Stimulated activated CD8-positive, alpha-beta memory T cell treated with anti-CD3 and anti-CD28 coated beads, Interleukin-15, amount 100 ng/mL, for 48 hours (primary cell): ENCODE measurements at places on chromosomes 5 and 9.

DNA sequence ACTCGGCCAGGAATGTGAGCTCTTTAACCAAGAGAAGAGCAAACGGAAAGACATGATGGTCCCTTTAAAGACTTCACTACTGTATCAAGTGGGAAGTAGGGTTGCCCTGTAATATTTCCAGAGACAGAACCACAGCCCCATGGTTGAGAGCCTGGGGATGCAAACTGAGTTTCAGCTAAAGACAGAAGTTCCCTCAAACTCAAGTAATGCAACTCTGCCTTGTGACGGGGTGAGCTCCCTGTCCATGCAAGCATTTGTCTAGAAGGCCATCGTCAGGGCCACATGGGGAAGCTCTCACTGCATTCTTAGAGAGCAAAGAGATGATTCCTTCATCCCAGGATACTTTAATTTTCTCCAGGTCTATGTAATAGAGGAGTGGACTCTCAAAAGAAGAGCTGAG is 82.8 kb downstream of the INSYN2B start:
- DNase-seq = no peak

GRCh38 chr5:126917918-126918614 is 112.3 kb downstream of the MARCHF3 start:
- DNase-seq = no peak

DNA sequence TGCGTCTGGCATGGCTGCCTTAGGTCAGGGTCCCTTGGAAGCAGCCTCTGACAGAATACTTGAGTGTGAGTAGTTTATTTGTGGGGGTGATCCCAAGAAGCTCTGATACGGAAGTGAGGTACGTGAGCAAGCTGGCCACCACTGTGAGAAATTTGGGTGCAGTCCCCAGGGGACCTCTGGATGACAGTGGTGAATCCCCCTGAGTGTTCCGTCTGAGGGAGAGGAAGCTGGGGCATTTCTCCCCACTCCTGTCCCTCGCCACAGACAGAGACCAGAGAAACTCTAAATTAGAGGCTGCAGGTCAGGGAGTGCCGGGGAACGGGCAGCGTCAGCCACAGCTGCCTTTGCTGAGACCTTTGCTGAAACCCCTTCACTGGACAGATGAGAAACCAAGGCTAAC is 155.9 kb upstream of the COL5A1 start:
- DNase-seq = no peak

GRCh38 chr9:1946526-1947283 is 68.4 kb upstream of the SMARCA2 start:
- no peak for DNase-seq

GRCh38 chr5:134463991-134464760 is 52.5 kb upstream of the CDKN2AIPNL start:
- DNase-seq = no peak

DNA sequence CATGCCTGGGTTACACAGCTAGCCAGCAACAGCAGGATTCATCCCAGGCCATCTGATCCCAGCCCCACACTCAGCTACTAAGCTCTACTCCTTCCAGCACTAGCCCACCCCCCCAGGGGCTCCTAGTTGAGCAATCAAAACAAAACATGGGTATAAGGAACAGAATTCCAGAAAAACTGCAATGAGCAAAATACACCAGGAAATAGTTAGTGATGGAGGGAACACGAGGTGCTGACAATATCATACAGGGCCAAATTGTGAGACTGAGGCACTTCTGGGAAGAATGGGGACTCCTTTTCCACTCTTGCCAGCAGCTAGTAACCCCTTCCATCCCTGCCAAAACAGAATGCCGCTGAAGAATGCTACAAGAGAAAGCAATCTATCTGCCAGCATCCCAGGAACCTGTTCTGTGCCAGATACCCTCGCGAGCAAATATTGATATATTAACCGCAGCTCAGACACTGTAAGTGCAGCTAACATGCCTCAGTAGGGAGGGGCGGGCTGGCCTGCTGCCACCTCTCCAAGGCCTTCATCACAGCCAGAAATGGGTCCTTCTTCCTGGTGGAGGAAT is 161.4 kb downstream of the SLIT3 start:
- DNase-seq = no peak

DNA sequence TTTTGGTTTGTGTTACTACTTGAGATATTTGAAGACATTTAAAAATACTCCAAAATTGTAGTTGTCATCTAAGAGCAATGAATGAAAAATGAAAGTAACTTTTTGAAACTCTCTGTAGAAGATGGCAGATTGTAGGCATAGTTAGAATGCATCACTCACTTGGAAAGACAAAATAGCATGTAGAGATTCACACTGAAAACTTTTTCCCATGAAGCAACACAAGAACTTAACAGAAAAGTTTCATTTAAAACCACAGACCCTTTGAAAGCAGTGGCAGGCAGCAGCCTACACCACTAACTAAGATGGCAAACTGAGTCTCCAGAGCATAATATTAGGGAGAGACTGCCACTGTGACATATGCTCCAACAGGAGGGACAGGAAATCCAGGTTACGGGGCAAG is 18.9 kb upstream of the FAM174A start:
- no peak for DNase-seq

- DNase-seq = no peak
These were observed 43.9 kb downstream of the CDK5RAP2 start for GRCh38 chr9:120536094-120536493.

DNA sequence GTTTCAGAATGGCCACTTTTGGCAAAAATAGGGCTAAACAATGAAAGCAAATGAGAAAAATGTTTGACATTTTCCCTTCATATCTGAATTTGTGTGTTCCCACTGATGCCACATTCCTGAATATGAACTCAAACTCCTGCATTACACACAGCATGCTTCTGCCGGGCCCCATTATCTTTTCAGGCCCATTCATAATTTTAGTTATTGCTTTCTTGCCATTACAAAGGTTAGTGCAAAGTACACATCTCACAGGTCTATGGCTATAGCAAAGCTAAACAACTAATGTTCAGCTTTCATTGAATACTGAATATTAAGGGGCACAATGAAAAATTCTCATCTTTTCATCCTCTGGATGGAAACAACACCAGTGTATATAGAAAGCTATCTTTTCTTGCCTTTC is 568.9 kb upstream of the ZNF608 start:
- no peak for DNase-seq

DNA sequence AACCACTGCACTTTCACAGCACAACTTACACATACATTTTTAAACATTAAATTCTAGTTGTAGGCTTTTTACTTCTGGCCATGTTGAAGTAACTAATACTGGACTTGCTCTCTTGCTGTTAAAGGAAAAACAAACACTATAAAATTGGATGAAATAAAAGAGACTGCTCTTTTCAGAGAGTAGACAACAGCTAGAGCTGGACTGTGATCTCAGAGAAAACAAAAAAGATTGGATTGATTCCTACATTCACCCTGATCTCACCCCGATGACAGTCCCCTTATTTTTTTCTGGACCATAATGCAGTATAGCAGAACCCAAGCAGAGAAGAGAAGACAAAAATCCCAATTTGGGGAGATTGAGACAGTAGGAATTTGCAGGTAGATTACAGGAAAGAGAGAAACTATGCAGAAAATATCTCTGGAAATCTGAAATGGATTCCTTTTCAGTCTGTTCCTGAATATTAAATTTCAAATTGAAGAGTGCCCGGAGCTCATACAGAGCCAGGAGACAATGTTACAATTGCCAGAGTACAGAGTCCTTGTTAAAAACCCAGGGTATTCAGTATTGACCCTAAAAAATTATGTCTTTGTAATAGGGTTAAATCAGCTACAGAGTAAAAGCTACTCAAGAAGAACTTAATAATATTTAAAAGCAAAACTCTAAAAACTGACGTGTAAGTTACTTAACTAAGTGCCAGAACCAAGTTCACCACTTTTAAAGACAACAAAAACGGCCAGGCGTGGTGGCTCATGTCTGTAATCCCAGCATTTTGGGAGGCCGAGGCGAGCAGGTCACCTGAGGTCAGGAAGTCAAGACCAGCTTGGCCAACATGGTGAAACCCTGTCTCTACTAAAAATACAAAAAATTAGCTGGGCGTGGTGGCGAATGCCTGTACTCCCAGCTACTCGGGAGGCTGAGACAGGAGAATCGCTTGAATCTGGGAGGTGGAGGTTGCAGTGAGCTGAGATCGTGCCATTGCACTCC is 208.6 kb downstream of the MPDZ start:
- no peak for DNase-seq

DNA sequence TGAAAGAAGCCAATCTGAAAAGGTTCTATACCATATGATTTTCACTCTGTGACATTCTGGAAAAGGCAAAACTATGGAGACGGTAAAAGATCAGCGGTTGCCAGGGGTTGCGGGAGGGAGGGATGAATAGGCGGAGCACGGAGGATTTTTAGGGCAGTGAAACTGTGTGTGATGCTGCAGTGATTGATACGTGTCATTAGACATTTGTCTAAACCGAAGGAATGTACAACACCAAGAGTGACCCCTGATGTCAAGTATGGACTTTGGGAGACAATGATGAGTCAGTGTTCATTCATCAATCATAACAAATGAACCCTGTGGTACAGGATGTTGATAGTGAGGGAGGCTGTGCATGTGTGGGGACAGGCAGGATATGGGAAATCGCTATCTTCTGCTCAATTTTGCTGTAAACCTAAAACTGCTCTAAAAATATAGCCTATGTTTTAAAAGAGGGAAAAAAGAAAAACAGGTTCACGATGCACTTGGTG is 34.4 kb downstream of the ERGIC1 start:
- DNase-seq = no peak

- DNase-seq = no peak
These were observed 438.7 kb downstream of the NTRK2 start for GRCh38 chr9:85108229-85108628.

- no peak for DNase-seq
These were observed 39.3 kb upstream of the CDH12 start for GRCh38 chr5:22892441-22892840.

DNA sequence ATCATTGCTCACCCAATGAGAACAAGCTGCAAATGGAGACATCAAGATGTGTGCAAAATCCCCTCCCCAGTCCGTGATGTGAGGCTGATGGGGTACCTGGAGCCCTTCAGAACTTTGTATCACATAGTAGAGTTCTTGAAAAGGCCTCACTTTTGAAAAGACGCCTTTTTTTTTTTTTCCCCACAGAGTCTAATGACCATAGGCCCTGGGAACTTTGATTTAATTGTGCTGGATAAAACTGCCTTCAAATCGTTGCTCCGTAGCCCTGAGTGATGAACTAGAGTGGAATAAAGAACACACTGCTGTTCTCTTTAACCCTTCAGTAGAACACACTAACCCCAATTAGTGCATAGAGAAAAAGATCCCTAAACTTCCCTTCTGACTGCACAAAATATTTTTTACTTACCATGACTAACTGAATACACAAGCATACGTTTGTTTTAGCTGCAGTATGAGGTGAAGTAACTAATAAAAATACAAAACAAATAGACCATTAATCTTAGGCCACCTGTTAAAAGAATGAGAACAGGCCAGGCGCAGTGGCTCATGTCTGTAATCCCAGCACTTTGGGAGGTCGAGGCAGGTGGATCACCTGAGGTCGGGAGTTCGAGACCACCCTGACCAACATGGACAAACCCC is 15.1 kb downstream of the PSAT1 start:
- DNase-seq = no peak

DNA sequence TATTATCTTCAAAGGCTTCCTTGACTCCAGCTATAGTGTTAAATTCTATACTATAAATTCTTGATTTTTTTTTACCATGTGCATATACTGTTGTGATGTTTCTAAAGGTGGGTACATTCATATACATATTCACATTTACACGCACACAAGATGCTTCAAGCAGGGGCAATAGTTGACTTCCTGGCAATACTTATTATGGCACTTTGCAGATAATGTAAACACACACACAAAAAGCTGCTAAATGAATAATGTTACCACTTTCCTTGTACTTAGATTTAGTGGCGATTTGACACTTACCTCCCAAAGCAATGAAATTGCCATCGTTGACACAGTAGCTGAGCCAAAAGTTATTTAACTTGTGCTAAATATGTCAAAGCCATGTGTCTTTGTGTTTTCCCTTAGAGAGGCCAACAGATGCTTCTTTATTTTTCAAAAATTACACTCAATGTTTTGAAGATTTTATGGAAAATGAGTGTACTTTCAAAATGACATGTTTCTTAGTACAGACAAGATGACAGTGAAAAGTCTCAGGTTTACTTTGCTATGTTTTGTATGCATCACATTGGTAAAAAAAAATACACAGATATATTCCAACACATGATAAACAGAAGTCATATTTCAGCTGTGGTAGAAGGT is 12.2 kb upstream of the ERAP2 start:
- no peak for DNase-seq

DNA sequence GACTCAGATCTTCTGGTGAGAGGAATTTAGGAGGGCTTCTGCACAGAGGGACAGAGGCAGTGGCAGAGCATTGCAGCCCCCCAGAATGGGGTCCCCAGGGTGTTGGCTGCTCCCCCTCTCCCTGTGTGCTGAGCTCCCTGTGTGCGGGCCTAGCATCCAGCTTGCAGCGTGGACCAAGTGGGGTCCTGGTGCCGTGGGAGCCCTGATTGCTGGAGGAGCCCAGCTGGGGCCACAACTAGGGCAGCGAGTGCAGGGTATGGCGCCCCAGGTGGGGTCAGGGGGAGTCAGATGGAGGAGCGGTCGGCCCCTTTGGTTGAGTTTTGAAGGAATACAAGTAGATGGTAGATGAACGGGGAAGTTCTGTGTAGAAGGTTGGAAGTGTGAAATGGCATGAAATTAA is 66.7 kb downstream of the TRIO start:
- DNase-seq = no peak

- no peak for DNase-seq
These were observed 101.8 kb downstream of the CCDC192 start for GRCh38 chr5:127804886-127805426.

GRCh38 chr5:113115956-113116355 is 139.4 kb downstream of the DCP2 start:
- no peak for DNase-seq

- peak; percentile 62 for DNase-seq
These were observed 165.0 kb downstream of the SYK start for GRCh38 chr9:90966480-90967144.

DNA sequence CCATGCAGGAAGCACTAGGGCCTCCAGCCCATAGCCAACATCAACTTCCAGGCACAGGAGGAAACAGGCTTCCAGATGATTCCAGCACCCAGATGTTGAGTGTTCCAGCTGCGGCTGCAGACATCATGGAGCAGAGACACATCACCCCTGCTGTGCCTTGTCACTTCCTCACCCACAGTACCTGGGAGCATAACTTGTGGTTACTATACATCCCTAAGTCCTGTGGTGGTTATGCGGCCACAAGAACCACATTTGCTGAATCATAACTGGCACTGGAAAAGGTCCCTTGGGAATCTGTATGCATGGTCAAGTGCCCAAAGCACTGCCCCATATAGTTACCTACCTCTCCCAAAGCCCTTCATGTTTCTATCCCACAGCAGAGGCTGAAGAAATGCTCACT is 56.6 kb downstream of the WHRN start:
- no peak for DNase-seq

GRCh38 chr5:172852490-172853354 is 18.7 kb downstream of the ERGIC1 start:
- DNase-seq = no peak

DNA sequence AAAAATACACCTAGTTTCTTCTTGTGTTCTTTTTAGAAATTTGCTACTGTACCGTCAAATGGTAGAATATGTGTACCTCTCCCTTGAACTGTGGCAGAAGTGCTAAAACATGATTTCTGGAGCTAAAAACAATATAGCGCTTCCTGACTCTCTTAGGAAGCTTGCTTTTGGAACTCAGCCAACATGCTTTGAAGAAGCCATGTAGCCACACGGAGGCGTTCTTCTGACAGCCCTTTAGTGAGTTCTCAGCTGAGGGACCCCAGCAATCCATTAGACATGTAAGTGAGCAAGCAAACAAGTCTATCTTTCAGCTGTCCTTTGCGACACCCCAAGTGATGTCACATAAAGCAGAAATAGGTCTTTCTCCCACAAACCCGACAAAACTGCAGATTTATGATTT is 917.0 kb downstream of the CDH9 start:
- DNase-seq = no peak
